Effector memory CD4-positive, alpha-beta T cell (primary cell): ENCODE measurements at places on chromosomes 12 and 14.
A peak's percentile ranks its signal among the peaks of the same experiment; 100 is the strongest.

DNA sequence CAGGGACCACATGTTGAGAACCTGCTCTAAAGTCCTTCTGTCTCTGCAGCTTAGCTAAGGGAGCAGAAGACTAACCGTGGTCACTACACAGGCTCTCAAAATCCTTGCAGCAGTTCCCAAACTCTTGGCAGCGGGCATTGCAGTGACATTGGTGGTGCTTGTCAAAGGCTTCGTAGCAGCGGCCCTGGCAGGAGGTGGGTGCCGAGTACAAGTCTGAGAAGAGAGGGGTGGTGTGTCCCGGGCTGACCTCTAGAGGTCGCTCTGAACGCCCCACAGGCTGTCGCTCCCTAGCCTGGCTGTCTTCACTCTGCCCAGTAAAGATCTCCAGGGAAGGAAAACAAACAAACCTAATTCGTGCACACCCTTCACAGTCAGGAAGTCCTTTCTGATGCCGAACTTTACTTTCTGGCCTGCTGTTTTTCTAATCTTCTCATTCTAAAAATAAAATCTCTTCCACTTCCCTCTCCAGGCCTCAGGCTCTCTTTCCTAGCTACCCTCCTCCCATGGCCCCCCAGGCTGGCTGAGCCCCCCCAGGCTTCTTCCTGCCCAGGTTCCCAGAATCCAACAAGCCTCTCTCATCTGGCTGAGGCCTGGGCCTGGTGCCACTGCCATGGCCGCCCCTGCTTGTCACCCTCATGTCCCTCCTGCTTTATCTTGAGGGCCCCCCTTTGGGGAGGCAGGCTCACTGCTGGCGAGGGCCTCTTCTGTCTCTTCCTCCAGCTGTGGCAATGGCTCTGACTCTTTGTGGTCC, 7.7 kb downstream of the ENDOU start:
- no peak overlapping the region for H3K4me3 ChIP-seq
- H3K36me3 ChIP-seq = no peaks in the 10 kb centered on the region
- DNase-seq = no peak
- H3K27me3 ChIP-seq = no peaks in the 10 kb centered on the region
- peaks cover 27% of the 10 kb centered on the region for H3K4me1 ChIP-seq
- peak overlapping the region; percentile 43 for H3K27ac ChIP-seq

- no peak overlapping the region for H3K4me3 ChIP-seq
- H3K36me3 ChIP-seq = no peaks in the 10 kb centered on the region
- no peak overlapping the region for H3K27ac ChIP-seq
- DNase-seq = no peak
- H3K4me1 ChIP-seq = no peaks in the 10 kb centered on the region
These were observed 17.7 kb downstream of the RIN3 start for GRCh38 chr14:92531106-92531873.

GRCh38 chr12:56880125-56880992, 53.8 kb downstream of the SDR9C7 start:
- no peaks in the 10 kb centered on the region for H3K27me3 ChIP-seq
- H3K4me3 ChIP-seq = no peak overlapping the region
- no peak for DNase-seq
- no peak overlapping the region for H3K27ac ChIP-seq
- H3K36me3 ChIP-seq = no peaks in the 10 kb centered on the region

- no peak overlapping the region for H3K27ac ChIP-seq
- no peaks in the 10 kb centered on the region for H3K27me3 ChIP-seq
These were observed 49.4 kb downstream of the ABCC9 start for GRCh38 chr12:21891751-21892217.

GRCh38 chr12:5258498-5258897, 173.4 kb upstream of the NTF3 start:
- no peak overlapping the region for H3K27ac ChIP-seq
- DNase-seq = no peak
- H3K4me3 ChIP-seq = no peak overlapping the region
- H3K27me3 ChIP-seq = no peaks in the 10 kb centered on the region
- H3K4me1 ChIP-seq = no peaks in the 10 kb centered on the region

- no peak for DNase-seq
- no peak overlapping the region for H3K27ac ChIP-seq
- peaks cover 38% of the 10 kb centered on the region for H3K4me1 ChIP-seq
- H3K27me3 ChIP-seq = peaks cover 27% of the 10 kb centered on the region
These were observed 62.6 kb downstream of the FBXL14 start for GRCh38 chr12:1531654-1532374.

DNA sequence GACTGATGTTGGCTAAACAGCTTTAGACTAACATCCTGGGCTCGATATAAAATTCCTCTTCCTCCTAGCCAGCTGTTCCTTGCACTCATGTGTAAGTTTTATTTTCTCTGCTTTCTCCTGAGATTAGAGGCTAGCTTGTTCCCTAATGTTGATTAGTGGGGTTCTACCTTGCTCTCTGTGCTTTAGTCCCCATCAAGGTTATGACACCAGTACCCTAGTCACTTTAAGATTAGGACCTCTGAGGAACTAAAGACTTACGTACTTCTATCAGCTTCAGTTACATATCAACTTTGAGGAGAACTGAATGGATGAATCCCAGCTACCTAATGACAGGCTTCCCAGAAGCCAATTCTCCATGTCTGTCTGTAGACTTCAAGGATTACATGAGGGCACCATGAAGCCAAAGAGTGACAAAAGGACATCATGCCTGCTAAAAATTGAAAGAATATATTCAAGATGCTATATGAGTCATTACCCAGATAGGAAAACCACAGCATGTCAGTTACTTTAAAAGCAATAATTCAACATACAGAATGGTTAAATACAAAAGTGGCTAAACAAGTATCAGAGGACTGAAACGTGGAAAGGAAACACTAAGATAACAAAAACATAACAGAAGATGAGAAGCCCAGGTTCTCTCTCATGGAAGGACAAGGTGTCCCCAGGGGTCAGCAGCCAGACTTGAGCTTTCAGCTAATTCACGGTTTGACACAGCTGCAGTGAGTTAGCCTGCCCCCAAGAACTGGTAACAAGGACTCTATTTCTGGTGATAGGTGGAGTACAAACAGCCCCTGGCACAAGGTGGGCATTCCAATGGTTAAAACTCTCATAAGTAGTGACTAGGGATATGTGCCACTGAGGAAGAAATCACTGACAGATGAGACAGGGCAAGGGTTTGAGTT, 20.4 kb downstream of the ADAM20 start:
- no peaks in the 10 kb centered on the region for H3K4me1 ChIP-seq
- H3K36me3 ChIP-seq = no peaks in the 10 kb centered on the region
- no peak overlapping the region for H3K4me3 ChIP-seq
- no peak overlapping the region for H3K27ac ChIP-seq
- H3K27me3 ChIP-seq = no peaks in the 10 kb centered on the region

DNA sequence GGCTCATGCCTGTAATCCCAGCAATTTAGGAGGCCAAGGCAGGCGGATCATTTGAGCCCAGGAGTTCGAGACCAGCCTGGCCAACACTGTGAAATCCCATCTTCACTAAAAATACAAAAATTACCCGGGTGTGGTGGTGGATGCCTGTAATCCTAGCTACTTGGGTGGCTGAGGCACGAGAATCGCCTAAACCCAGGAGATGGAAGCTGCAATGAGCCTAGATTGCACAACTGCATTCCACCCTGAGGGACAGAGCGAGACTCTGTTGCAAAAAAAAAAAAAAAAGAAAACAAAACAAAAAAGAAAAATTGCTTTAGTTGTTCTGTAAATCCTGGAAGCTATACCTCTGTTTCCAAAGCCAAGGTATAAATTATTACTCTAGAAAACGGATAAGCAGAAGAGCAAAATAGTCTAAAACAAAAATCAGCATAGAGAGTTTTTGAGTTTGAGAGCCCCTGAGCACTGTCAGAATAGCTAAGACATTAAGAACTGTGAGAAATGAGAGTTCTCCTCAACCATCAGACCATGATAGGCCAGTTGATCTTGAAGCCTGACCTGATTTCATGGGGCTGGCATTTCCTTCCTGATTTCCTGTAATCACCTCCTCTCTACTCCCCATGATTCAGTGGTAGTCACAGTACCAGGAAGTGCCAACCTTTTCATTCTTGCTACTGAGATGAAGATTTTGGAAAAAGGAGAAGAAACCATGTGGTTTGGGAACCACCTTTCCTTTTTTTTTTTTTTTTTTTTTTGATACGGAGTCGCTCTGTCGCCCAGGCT, 31.7 kb downstream of the ATP2A2 start:
- H3K4me1 ChIP-seq = peaks cover 23% of the 10 kb centered on the region
- H3K27ac ChIP-seq = peak overlapping the region; percentile 12
- H3K4me3 ChIP-seq = no peak overlapping the region
- DNase-seq = peak; percentile 3
- H3K36me3 ChIP-seq = peaks cover 2% of the 10 kb centered on the region

- H3K27ac ChIP-seq = no peak overlapping the region
- no peak overlapping the region for H3K4me3 ChIP-seq
- H3K27me3 ChIP-seq = no peaks in the 10 kb centered on the region
- no peak for DNase-seq
- no peaks in the 10 kb centered on the region for H3K4me1 ChIP-seq
These were observed 1.2 kb downstream of the SOX5 start for GRCh38 chr12:23948291-23948690.

DNA sequence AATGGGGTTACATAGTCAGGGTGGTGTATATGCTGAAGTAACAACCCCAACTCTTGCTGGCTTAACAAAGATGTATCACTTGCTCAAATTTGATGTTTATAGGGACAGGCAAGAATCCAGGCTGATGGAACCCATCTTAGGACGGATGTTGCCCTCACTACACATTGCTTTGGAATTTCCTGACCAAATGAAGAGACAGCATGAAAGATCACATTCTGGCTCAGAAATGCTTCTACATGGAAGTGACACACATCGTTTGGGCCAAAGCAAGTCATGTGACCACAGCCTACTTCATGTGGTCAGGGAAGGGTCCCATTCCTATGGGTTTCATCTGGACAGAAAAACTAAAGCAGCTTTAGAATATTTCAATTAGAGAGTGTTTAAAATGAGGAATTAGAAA, 345.8 kb downstream of the TMEM132D start:
- no peak for DNase-seq
- no peaks in the 10 kb centered on the region for H3K36me3 ChIP-seq
- no peaks in the 10 kb centered on the region for H3K4me1 ChIP-seq
- no peak overlapping the region for H3K27ac ChIP-seq
- no peaks in the 10 kb centered on the region for H3K27me3 ChIP-seq
- H3K4me3 ChIP-seq = no peak overlapping the region

DNA sequence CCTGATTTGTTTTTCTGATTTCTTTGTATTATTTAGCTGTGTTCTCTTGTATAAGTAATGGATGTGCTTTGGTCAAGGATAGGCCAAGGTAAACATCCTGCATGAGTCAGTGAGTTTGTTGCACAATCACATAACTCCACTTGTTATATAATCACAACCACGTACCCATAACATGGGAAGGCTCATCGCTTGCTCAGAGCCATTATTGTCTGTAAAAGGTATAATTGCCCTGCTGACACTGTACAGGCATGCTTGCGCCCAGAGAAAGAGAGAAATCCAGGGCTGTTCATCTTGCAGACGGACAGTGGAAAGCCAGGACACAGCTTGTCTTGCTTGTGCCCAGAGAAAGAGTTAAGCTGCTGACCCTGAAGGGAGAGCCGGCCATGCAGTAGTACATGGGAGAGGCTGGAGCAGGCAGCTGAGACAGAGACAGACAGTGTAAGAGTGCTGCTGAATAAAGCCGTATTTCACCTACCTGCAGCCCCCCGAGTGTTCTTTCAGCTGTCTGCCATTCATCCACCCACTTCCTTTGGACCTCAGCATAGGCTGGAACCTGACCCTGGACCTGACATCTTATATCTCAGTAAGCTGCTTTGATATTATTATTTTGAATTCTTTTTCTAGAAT, 174.7 kb upstream of the DAAM1 start:
- H3K4me3 ChIP-seq = no peak overlapping the region
- H3K36me3 ChIP-seq = no peaks in the 10 kb centered on the region
- H3K27ac ChIP-seq = no peak overlapping the region

DNA sequence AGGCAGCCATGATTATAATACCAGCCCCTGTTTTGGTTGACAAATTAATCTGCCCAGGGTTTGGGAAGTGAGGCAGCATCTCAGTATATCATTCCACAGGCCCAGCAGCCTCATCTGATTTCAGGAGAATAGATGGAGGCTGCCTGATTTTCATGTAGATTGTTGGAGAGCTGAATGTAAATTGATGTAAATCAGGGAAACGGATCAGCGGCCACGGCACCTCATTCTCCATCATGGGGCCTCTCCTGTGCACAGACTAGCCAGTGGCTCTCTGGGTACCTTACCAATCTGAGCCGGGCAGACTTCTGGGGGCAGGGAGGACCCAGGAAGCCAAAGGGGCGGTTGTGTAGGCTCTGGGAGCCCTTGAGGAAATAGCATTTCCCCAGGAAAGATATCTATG, 63.7 kb upstream of the GSC start:
- no peaks in the 10 kb centered on the region for H3K36me3 ChIP-seq
- no peaks in the 10 kb centered on the region for H3K27me3 ChIP-seq
- no peak overlapping the region for H3K27ac ChIP-seq

- H3K36me3 ChIP-seq = peaks cover 48% of the 10 kb centered on the region
- no peak overlapping the region for H3K27ac ChIP-seq
- no peaks in the 10 kb centered on the region for H3K4me1 ChIP-seq
These were observed 25.1 kb upstream of the ZNF268 start for GRCh38 chr12:133156125-133156690.
